ENCODE measurements at places on chromosomes 5 and 9.

DNA sequence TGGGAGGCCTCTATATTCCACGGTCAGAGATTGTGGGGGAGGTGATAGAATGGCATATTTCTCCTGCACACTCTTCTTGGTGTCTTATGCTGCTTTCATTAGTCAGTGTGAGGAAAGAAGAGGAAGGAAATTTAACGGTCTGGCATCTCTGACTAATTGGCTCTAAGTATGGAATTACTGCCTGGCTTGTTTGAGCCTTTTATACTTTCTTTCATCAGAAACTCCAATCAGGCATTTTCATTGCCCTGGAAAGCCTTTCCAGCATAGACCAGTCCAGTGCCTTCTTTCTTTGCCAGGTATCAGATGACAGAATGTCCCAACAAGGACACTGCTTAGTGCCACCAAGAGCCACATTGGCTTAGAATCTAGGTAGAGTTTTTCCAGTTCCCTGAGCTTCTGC is 30.2 kb downstream of the CYSTM1 start:
- DNase-seq = peak; percentile 33

GRCh38 chr9:128324401-128324800 is 1.8 kb downstream of the COQ4 start:
- no peak for DNase-seq

DNA sequence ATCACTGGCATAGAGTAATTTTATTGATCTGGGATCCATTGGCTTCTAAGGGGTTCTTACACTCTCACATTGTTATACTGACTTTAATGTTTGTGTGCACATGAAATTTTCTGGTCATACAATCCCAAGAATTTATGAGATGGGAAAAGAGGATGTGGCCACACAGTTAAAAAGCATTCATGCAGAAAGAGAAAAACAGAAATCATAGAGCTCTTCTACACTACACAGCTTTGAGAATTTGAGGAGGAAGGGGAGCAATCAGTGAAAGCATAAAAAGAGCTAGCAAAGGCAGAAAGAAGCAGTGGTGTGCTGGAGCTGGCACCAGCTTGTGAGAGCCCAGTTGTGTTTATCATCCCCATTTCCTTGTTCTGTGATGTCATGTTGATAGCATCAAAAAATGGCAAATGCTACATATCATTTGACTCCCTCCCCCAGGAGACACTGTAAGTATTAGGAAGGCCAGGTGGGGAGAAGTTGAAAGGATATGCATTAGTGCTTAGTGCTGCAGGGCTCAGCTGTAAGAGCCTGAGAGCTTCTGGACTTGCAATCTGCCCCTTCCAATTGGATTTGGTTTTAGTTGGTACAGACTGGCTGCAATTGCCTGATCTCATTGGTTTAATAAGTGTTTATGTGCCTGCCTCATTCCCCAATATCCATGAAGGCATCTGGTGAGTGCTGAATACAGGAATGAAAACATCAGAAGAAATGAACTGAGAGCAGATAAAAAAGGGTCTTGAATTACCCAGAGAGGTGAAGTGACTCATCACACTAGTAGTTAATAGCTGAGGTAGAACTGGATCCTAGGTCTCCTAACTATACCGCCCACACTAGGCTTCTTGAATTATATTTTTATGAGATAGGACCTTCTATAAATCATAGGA is 30.9 kb downstream of the RHOBTB3 start:
- DNase-seq = peak; percentile 77

- peak; percentile 54 for DNase-seq
Measured at GRCh38 chr5:108654051-108654450, 93.6 kb upstream of the FER start.

DNA sequence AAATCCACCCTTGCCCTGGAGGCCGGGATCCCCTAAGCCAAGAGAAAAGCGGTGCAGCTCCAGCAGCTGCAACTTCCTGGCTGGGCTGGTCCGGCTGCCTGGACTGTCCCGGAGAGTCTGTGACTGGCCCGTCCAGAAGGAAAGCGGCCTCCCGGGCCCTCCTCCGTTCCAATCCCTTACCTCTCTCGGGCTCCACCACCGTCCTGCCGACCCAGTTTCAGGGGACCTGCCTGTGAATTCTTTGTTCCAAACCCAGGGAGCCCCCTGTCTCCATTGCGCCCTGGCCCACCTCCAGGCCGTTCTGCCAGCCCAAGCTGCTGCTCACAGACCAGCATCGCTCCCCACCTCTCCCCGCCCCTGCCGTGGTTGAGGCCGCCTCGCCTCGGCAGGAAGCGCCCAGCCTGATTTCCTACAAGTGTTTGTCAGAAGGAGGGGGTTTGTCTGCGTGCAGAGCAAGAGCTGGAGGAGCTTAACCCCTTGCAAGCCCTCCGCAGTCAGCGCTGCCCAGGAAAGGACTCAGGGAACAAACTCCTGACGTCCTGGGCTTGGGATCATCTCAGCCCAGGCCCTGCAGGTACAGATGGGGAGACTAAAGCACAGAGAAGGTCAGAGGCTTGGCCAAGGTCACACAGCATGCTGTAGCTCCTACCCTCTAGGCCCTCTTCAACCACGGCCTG is at the start of gene AKNA:
TSS of gene AKNA (minus strand) at position 303 of the 677 bp plus-strand sequence. CDS start 6,649 bp downstream, outside the sequence.
- DNase-seq = peak; percentile 78

GRCh38 chr5:88203981-88204750 is 64.5 kb downstream of the TMEM161B start:
- DNase-seq = peak; percentile 1

GRCh38 chr5:96657068-96657467 is 5.1 kb upstream of the CAST start:
- DNase-seq = peak; percentile 92

- peak; percentile 58 for DNase-seq
Measured at GRCh38 chr9:90659650-90660364, 17.2 kb upstream of the DIRAS2 start.

DNA sequence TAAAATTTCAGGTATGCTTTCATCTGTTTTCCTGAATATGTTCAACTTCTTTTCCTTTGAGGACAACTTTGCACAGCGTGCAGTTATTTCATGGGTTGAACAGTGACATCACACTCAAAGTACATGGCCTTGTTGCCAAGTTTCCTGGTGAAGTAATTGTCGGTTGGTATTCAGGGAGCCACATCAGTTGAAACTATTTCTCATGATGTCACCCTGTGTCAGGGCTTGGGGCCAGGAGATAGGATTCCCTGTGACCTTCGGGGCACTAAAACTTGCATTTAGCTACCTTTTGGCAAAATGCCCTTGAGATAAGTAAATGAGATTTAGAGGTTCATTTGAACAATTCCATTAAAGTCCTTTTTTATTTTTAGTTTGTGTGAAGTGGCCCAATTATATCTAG is 383.9 kb downstream of the SH3GL2 start:
- DNase-seq = no peak

- DNase-seq = no peak
Measured at GRCh38 chr9:135717410-135717809, 15.4 kb downstream of the KCNT1 start.

- DNase-seq = peak; percentile 67
Measured at GRCh38 chr9:91117959-91118703, 243.6 kb downstream of the AUH start.

GRCh38 chr5:81825237-81825636 is 74.3 kb upstream of the SSBP2 start:
- peak; percentile 36 for DNase-seq

GRCh38 chr9:86039991-86040860 is 59.1 kb downstream of the GOLM1 start:
- DNase-seq = peak; percentile 58

DNA sequence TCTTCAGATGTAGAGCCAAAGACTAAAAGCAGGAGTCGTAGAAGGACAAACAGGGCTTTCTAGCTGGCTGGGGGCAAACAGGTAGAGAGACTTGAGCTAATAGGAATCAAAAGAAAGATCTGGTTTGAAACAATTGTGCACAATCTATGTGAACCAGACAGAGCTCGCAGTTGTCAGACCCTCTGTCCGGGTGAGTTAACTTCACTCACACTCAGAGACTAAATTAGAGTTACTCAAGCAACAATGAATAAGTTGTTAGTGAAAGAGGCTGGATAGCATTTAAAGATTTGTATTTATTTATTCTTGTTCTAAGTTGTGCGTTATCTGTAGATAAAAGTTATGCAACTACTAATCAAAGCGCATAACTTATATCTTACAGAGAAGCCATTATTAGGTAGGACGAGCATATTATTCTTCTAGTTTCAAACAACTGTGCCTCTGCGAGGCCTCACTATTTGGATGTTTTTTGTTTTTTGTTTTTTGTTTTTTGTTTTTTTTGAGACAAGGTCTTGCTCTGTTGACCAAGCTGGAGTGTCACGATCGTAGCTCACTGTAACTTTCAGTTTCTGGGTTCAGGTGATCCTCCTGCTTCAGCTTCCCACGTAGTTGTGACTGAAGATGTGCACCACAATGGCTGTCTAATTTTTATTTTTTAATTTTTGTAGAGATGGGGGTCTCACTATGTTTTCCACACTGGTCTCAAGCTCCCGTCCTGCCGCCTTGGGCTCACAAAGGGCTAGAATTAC is 13.2 kb upstream of the LNPEP start:
- no peak for DNase-seq

DNA sequence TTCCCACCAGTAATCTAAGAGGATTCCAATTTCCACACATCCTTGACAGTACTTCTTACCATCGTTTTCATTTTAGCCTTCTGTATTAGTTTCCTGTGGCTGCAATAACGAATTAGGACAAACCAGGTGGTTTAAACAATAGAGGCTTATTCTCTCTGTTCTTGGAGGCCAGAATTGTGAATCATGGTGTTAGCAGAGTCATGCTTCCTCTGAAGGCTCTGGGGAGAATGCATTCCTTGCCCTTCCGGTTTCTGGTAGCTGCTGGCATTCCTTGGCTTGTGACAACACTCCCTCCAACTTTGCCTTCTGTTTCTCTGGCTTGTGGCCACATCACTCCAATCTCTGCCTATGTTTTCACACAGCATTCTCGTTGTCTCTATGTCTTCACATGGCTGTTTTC is 23.5 kb downstream of the RIGI start:
- DNase-seq = peak; percentile 32

DNA sequence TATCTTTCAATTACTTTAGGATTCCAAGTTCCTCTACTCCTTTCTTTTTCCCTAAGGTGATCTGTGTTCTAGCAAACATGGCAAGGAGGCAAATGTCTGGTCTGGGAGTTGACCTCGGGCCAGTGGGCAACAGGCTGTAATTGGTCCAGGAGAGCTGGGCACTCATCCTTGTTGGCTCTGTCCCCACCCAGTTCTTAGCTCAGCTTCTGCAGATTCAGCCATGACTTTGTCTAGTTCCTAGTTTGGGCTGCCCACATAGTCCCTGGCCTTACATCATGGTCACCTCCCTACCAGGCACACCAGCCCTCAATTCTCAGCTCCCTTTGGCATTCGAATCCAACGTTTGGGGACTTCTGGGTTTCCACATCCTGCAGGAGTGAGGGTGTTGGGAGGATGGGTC is 92.1 kb upstream of the DAP start:
- DNase-seq = no peak

DNA sequence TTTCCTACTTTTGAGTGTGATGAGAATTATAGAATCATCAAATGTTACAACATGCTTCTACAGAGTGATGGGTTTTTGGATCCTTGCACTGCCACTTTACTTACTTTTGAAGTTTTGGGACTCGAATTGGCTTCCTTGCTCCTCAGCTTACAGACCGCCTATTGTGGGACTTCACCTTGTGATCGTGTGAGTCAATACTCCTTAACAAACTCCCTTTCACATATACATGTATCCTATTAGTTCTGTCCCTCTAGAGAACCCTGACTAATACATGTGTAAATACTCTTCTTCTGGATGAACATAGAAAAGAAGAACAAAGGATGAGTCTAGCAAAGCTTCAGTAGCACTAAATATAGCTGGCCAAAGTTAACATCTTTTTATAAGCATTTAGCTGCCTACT is 98.7 kb upstream of the PDE4D start:
- no peak for DNase-seq

DNA sequence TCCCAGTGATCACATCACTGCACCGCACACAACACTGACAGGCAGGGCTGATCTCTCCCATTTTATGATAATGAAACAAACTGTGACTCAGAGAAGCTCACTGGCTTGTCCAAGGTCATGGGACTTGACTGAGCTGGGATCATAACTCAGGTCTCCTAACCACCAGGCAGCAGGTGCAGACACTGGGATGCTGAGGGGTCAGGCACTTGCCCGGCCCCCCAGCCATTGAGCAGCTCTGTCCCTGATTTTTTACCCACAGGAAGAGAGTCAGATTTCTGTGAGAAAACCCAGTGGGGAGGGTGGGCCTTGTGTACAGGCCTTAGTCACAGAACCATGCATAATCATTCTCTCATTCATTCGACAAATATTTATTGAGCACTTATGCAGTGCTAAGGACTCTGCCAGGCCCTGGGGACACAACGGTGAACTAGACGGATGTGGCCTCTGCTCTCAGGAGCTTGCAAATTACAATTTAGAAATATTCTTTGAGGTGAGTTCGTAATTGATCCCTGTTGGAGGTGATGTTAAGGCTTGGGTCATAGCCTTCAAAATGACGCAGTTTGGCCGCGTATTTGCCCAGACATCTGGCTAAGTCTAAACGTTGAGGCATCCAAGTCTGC is 54.5 kb upstream of the TGFBR1 start:
- DNase-seq = no peak

DNA sequence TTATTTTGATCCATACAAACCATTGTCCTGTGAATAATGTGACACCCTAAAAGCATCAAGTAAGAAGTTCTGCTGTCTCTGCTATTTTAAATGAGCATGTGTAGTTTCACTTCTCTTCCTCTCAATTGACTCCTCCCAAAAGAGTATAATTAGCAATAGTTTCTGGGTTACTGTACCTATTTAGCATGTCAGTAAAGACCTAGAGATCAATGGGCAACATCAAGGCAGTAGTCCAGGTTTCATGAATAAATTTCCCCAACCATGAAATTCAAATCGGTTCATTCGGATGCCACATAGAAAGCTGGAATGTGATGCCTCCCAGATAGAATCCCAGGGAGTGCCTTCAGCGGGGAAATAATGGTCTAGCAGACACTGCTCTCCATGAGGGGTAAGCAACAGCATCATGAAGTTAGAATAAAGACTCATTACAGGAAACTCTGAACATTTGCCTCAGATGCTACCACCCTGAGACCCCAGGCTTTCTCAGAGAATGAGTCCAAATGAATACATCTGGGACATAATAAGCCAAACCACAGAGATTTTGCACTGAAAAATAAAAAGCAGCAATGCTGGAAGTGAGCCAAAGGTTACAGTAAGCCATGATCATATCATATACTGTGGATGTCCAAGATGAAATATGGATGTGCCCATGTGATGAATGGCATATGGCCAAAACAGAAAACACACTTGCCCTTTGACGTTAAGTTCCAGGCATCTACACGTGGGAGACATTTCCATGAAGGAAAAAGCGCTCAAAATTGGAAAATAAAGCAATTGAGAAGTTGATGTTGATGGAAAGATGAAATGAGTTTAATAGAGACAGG is 1107.0 kb upstream of the SEMA6A start:
- peak; percentile 26 for DNase-seq

- DNase-seq = no peak
Measured at GRCh38 chr5:107387526-107388140, 283.1 kb downstream of the EFNA5 start.

DNA sequence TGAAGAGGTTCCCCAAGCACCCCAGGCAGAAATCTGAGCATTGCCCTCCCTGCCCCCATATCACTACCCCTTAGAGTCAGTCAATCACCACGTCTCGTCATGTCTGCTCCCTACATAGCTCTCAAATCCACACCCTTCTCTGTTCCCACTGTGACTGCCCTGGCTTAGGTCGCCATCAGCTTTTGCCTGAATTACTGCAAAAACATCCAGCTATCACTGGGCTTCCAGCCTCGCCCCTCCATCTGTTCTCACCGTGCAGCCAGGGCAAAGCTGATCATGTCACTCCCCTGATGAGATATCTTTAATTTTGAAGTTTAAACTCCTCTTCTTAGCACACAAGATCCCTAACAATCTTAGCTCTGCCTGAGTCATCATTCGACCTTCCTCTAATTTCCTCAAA is 89.6 kb upstream of the TBC1D2 start:
- no peak for DNase-seq
